Caudate nucleus (tissue), 63 donors: ENCODE measurements at places on chromosomes 13 and 19.

DNA sequence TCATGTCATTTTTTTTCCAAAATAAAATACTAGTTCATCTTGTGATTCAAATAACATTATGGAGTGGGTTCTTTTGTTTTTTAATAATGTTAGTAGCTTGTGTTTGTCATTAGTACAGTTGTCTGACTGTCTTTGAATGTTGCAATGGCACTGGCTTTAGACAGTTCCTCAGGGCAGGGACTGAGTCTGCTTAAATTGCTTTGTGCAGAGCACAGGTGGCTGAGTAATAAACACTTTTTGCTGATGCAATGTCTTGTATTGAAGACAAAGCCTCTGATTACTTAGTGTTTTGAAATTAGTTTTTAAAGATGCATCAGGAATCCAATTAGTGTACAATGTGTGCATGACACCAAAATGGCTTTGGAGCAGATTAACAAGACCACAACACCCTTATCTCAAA is 88.7 kb upstream of the PCDH9 start:
- no peak for DNase-seq

DNA sequence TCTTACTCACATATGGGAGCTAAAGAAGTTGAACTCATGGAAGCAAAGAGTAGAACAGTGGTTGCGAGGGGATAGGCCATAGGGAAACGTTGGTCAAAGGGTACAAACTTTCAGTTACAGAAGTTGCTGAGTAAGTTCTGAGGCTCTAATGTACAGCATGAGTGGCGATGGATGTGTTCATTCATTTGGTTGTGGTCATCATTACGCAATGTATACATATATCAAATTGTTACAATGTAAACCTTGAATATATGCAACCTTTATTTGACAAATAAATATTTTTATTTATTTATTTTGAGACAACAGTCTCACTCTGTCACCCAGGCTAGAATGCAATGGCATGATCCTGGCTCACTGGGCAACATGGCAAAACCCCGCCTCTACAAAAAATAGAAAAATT is 38.7 kb downstream of the ZIC5 start:
- no peak for DNase-seq

GRCh38 chr19:49579947-49580263 is 451 bp downstream of the NOSIP start:
- no peak for DNase-seq

DNA sequence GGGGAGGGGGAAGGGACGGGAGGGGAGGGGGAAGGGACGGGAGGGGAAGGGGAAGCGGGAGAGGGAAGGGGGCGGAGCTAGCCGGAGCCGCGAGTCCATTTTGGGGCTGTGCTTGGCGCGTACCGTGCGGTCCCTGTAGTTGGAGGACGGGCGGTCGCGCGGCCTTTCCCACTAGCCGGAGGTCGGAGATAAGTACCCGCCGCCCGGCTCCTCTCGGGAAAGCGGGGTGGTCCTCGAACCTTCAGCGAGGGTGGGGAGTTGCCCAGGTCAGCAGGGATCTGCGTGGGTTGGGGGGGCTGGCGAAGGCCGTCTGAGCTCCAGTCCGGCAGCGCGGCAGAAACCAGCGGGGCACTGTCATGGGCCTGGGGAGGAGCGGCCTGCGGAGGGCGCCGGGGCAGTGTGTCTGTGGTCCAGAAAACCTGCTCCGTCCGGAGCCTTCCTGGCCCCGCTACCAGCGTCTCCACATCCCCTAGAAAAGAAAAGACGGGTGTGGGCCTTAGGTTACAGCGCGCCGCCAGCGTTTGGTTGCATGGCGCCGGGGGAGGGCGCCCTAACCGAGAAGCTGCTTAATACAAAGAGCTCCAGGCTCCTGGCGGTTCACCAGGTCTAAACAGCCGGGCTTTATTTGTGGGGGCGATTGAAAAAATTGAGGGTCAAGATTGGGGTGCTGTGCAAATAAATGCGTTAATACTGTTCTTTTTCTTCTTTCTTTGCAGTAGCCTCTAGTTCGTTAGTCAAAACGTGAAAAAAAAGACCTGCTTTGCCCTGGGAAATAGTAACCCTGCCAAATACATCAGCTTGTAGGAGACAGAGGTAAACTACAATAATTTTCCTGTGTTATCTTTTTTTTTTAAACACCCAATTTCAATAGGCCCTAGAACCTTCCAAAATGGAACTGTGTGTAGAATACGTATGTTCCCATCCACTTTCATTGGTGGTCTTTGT is at the start of gene TRIM13:
TSS of gene TRIM13 (plus strand) at position 92 of the 945 bp plus-strand sequence. CDS start 14,899 bp downstream, outside the sequence.
- DNase-seq = peak; percentile 78

GRCh38 chr13:22121146-22121739 is 450.4 kb downstream of the FGF9 start:
- DNase-seq = no peak

- DNase-seq = peak; percentile 69
Observed at GRCh38 chr19:51690454-51691073, 2.6 kb upstream of the SPACA6 start.

- no peak for DNase-seq
Observed at GRCh38 chr13:32041429-32041828, 9.9 kb downstream of the FRY start.

- DNase-seq = no peak
Observed at GRCh38 chr19:4534836-4535658, at the start of gene PLIN5. PLIN5 (minus strand) TSS chr19:4535224; CDS start chr19:4534074, 1,150 bp downstream.

DNA sequence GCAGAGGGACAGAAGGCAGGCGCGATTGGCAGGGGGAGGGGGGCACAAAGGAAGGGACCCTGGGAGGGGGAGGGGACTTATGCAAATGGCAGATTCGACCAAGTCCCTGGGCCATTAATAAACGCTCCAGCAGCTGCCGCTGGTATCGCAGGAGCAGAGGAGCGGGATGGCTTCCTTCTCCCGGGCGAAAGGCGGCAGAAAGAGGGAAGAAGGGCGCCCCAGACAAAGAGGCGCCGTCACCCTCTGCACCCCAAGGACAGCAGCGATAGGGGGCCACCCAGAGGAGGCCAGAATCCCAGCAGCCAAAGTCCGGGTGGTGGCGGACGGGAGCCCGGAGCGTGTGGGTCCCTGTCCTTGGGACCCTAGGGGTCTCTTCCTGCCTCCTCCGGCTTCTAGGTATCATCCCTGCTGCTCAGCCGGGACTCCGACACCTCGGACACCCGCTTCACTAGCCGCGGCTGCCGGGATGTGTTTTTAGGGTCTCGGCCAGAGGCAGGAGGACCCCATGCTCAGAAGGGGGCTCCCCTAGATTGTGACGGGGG is 1.9 kb downstream of the PTPRS start:
- DNase-seq = peak; percentile 4

DNA sequence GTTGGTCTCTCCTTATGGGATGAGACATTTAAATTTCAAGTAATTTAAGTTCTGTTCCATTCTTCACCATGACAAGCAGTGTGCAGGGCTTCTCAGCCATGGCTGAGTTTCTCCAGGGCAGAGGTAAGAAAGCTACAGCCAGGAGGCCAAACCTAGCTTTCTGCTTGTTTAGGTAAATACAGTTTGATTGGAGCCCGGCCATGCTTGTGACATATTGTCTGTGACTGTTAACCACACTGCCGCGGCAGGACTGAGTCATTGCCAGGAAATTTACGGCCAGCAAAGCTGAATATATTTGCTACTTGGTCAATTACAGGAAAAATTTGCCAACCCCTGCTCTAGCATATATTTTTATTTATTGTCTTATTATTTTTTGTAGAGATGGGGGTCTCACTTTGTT is 10.7 kb downstream of the NLRP8 start:
- no peak for DNase-seq

GRCh38 chr19:52191389-52191788 is 1.5 kb downstream of the PPP2R1A start:
- DNase-seq = no peak

DNA sequence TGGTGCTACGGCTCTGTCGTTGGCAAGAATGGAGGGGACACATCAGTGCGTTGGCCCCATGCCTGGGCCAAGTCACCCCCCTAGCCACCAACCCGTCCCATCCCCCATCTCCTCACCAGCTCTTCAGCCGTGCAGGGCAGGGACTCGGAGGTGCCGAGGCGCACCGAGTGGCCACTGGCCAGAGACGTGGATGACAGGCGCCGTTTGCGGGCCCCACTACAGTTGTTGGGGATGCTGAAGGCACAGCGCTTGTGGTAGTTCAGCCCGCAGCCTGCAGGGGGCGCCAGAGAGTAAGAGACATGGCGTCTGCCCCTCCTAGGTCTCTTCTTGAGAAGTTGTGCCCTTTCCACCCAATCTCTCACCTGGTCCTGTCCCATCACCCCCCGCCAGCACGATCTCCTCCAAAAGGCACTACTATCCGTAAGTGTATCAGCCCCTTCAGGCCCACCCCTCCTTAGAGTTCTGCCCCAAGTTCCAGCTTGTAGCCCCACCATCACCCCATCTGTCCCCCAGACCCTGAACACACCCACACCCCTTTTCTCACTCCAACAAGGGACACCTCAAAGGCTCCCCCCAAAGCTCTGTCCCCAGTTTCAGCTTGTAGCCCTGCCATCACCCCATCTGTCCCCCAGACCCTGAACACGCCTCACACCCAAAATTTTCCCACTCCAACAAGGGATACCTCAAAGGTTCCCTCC is 12.4 kb downstream of the PRKD2 start:
- DNase-seq = peak; percentile 36

- no peak for DNase-seq
Observed at GRCh38 chr13:39455521-39456175, 147.3 kb downstream of the LHFPL6 start.

GRCh38 chr13:32837307-32837972 is 178.8 kb upstream of the KL start:
- no peak for DNase-seq

DNA sequence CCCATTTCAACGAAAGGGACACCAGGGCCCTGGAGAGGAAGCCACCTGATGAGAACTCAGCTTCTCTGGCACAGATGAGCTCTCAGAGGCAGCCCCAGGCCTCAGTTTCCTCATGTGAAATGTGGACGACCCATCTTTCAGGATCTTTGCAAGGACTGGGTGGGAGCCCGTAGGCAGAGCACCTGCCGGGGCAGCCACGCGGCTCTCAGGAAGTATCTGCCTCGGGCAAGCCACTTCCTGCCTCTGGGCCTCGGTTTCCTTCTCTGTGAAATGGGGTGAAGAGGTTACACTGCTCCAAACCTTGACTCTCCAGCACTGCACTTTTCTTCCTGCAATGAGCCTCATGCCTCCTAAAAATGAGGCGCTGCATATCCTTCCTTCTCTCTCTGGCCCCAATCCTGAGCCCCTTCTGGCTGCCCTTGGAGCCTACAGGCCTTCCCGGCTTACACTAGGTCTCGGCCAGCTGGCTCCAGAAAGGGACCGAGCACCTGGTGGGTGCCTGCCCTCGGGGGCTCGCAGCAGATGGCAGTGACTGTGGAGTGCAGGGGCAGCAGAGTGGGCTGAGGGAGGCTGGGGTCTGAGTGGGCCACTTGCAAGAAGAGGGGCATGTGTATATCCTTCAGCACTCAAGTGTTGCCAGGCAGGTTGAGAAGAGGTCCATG is 3.5 kb downstream of the SSBP4 start:
- DNase-seq = no peak
